ENCODE measurements at places on chromosomes 5 and 9.

- no peak for DNase-seq
Measured at GRCh38 chr5:35172533-35172932, 57.8 kb downstream of the PRLR start.

DNA sequence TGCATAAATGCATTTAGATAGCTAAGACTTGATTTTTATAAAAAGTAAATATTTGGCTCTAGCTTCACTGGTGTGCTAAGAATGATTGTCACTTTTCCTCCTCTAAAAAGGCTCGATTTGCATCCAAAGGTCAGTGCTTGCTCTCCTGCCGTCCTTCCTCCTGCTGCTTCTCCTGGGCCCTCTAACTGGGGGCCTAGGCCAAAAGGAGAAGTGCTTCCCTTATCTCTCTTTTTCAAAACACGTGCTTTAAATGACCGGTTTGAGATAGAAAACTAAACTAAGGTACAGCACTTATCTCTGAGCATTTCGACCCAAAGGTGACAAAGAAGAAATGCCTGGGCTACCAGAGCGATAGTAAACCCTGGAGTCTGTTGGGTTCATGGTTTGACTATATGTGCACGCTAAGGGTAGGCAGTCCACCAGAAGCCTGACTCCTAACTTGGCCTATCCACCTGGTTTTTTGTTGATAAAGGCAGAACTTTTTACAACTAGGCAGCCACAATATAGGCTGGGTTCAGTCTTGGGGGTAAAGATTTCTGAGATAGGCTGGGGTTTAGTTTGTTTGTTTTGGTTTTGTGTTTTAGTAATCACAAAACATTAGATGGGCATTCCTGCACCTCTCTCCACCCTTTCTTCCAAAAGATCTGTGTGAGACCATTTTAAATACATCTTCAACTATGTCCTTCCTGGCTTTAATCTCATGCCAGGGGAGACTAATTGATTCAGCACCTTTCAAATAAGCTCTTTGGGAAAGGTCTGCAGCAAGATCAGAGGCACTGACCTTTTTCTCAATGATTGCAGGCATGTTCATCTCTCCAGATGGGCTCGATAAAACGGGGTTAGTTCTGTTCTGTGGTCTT lies 3.8 kb downstream of the NR2F1-AS1 start:
- DNase-seq, result no peak

- DNase-seq, result no peak
Measured at GRCh38 chr5:179417696-179418095, 72.4 kb upstream of the ADAMTS2 start.

DNA sequence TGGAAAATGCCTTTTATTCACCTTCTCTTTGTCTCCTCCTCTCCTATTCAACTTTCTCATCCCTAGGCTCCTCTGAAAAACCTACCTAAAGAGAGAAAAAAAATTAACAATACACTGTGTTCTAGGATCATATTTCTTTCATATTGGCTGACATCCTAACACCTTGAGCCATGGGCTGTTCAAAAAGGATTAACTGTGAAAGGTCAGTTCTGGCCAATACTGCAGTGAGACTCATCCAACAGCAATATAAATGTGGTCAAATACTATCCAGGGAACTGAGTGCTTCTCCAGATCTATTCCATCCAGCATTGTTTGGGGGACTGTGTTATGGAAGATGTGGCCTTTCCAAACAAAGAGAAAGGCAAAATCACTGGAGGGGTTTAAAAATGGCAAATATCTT lies 131.1 kb upstream of the MOCS2 start:
- DNase-seq, result no peak

DNA sequence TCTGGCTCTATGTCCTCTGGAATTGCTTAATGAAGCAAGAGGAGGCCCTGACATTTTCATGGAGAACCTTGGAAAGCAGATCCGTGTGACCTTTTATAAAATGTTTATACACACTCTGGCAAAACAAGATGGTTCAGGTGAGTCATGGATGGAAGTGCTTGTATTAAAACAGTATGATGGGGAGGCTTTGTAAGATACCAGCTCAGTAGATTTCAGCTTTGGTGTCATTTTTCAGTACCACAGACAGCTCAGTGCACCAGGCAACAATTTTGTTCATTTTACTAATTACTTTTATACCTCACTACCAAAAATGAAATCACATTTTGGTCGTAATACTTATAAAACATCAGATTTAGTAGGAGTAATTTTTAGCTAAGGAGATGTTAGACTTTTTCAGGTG lies 5.2 kb downstream of the KCNN2 start:
- DNase-seq, result no peak

DNA sequence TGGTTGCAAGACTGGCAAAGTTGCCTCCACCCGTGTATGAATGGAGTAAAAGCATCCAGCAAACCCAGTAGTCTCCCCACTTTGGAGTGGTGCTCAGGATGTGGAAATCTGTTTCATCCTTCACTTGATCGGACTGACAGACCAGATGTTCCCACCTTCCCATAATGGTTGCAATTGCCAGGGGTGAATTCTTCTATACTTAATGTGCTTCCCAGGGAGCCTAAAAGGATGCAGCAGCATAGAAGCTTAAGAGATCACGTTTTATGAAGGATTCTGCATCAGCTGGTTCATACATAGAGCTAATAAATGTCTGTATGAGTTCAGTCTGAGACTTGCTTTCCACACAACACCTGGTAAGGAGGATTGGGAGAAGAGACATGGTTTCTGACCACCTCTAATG lies 198.8 kb upstream of the S1PR3 start:
- DNase-seq, result no peak

Measured in activated CD4-positive, alpha-beta T cell treated with anti-CD3 and anti-CD28 coated beads, Interleukin-2, Interleukin-4, amounts not matched to agents 100 ng/mL and 50 ng/mL, durations not matched to agents 16 hours and 8 hours (primary cell).